Activated CD4-positive, alpha-beta T cell treated with anti-CD3 and anti-CD28 coated beads for 1 hour (primary cell): ENCODE measurements at places on chromosomes 1 and 21.

DNA sequence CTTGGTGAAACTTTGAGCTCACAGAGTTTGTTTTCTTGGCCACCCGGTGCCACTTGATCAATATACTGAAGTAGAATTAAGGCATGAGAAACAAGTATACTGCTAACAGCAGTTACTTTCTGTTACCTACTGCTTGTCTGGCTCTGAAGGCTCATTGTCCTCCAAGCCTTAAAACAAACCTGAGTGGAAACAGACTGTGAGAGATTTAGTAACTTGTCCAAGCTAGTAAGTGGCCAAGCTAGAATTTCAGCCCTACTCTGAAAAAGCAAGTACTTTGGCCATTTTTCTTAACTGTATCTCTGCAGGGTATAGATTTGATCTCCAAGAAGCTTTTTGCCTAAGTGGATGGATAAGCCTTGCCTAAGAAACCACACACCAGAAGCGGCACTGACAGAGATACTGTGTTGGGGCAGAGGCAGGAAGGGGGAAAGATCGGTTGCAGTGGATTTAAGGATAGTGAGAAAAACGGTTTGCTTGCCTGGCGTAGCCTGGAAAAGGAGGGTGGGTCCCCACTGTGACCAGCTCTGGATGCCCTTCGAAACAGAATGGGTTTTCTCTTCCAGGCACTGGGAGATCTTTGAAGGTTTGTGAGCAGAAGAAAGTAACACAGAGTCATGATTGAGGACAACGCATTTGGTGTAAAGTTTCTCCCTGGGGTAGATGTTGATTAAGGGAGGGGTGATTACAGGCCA is 2.1 kb upstream of the MACO1 start:
- DNase-seq: no peak

DNA sequence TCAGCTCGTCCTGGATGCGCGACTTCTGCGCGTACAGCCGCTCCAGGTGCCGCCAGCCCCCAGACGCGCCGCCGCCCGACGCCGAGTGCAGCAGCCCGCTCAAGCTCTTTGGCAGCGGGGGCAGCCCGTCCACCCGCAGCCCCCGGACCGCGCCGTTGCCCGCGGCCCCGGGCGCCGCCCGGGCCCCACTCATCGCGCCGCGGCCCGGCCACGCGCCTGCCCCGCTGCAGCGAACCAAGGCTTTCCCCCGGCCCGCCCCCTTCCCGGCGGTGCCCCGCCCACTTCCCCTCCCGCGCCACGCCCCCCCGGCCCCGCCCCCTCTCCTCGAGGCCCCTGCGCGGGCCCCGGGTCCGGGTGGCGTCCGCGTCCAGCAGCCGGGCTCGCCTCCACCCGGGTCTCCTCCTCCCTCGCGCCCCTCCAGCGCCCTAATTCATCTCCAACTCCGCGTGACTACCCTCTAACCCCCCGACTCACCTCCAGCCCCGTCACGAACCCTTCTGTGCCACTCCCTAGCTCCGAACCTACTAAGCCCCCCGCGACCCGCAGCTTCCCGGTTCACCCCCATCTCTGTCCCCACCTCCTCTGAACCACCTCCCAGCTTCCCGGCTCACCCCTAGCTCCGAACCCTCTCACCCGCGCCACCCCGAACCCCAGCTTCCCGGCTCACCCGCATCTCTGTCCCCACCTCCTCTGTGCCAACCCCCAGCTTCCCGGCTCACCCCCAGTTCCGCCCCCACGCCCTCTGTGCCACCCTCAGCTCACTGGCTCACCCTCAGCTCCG is at the start of gene FAM89A:
Gene FAM89A, minus strand, starts transcription at position 236 of the 781 bp plus-strand sequence. Its CDS starts 43 bp downstream, at position 193.
- peak; percentile 64 for DNase-seq

GRCh38 chr1:234093741-234094140 is 189.3 kb downstream of the SLC35F3 start:
- no peak for DNase-seq

GRCh38 chr1:245984390-245985155 is 522.5 kb downstream of the SMYD3 start:
- no peak for DNase-seq

- DNase-seq: no peak
Measured at GRCh38 chr1:245810181-245810769, 655.5 kb downstream of the KIF26B start.

DNA sequence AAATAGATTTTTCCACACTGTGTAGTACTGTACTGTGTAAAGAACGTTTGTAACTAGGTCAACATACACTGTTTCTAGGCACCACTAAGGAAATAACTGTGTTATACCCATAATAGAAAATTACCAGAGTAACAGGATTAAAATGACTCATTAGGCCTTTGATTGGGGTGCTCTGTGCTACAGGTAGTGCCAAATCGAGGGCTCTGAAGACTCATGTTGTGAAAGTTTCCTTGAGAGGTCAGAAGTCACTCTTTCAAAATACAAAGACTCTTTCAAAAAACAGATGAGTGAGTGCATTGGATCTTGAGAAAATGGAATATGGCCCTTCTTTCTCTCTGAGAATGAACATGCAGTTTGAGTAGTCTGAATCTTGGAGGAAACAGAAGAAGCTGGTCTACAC is 143.0 kb downstream of the MRPL39 start:
- DNase-seq: no peak

DNA sequence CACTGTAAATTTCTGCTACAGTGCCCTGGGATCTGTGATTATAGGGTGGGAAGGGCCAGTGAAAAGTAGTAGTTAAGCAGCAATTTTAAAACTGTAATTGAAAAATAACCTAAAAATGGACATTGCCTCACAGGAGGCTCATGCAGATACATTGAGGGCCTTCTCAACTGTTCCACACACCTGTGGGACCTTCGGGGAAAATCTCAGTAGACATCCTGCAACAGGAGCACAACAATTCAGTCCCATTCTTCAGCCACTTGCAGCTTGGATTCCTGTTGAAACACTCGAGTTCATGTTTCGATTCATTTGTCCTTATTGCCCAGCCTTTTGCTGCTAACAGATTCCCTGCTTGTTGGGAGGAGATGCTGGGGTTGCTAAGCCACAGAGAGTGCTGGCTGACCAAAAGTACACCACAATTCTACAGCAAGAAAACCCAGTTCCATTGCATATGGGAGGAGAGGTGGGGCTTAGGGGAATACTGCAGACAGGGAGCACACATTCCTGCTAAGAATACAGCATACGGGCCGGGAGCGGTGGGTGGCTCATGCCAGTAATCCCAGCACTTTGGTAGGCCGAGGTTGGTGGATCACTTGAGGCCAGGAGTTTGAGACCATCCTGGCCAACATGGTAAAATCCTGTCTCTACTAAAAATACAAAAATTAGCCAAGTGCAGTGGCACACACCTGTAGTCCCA is 4.5 kb downstream of the TMCC2 start:
- no peak for DNase-seq
